ENCODE measurements at places on chromosomes 4 and X. TPM values are rescaled to one million over a fixed set of nuclear protein-coding genes. Genes with fewer than 3 reads are reported as not detected.

DNA sequence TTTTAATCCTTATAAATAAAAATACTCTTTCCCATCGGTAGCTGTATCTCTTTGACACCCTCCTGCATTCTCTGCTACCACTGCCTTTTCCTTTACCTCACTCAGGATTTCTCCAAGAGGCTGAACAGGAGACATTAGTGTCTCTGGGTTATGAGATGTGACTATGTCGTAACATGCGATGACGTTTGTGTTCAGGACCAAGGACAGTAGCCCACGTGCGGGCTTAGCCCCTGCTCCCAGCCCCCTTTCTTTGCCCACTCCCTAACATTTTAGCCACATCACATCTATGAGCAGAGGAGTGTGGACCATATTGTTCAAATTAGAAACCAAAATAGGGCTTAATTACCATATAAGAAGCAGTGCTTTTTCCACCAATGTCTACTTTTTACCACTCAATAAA, 369.3 kb downstream of the FBXW7 start:
- H3K4me3 ChIP-seq, result no peak overlapping the region
- H3K36me3 ChIP-seq, result no peaks in the 10 kb centered on the region
- peaks cover 9% of the 10 kb centered on the region for H3K27me3 ChIP-seq
- H3K27ac ChIP-seq, result no peak overlapping the region

- no peaks in the 10 kb centered on the region for H3K36me3 ChIP-seq
- H3K27ac ChIP-seq, result no peak overlapping the region
- H3K27me3 ChIP-seq, result no peaks in the 10 kb centered on the region
Measured at GRCh38 chr4:185346975-185347601, 48.6 kb downstream of the LRP2BP start.

DNA sequence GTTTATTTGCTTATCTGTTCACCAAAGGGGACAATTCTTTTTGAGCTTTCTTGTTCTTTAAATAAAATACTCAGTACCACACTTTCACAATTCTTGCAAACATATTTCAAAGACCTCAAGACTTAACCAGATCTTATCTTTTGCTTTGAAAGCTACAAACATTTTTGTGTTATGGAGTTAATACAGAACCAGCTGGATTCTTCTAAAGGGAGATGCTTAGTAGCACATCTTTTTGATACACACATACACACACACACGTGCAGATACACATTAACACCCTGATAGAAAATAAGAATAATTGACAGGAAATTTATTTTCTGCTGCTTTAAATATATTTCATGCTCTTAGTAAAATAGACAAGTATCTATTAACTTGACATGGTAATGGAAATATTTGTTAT, 379.1 kb downstream of the SH2D1A start:
- H3K4me3 ChIP-seq, result no peak overlapping the region
- no peak overlapping the region for H3K27ac ChIP-seq
- H3K36me3 ChIP-seq, result no peaks in the 10 kb centered on the region
- H3K27me3 ChIP-seq, result no peaks in the 10 kb centered on the region
- DNase-seq, result no peak
- no peaks in the 10 kb centered on the region for H3K4me1 ChIP-seq

- no peak for DNase-seq
- no peaks in the 10 kb centered on the region for H3K4me1 ChIP-seq
- no peaks in the 10 kb centered on the region for H3K27me3 ChIP-seq
Measured at GRCh38 chrX:81336455-81337152, 134.7 kb downstream of the SH3BGRL start.

The KCNE5 gene
- 0.03 TPM for polyA plus RNA-seq

GRCh38 chrX:132071254-132071653, 48.2 kb downstream of the STK26 start:
- no peaks in the 10 kb centered on the region for H3K36me3 ChIP-seq
- H3K27ac ChIP-seq, result no peak overlapping the region
- peak; percentile 1 for DNase-seq
- H3K27me3 ChIP-seq, result no peaks in the 10 kb centered on the region
- no peaks in the 10 kb centered on the region for H3K4me1 ChIP-seq

- H3K27me3 ChIP-seq, result no peaks in the 10 kb centered on the region
- H3K36me3 ChIP-seq, result peaks cover 5% of the 10 kb centered on the region
- H3K4me3 ChIP-seq, result no peak overlapping the region
- no peaks in the 10 kb centered on the region for H3K4me1 ChIP-seq
- H3K27ac ChIP-seq, result no peak overlapping the region
Measured at GRCh38 chr4:74255096-74255495, 53.2 kb upstream of the EPGN start.

DNA sequence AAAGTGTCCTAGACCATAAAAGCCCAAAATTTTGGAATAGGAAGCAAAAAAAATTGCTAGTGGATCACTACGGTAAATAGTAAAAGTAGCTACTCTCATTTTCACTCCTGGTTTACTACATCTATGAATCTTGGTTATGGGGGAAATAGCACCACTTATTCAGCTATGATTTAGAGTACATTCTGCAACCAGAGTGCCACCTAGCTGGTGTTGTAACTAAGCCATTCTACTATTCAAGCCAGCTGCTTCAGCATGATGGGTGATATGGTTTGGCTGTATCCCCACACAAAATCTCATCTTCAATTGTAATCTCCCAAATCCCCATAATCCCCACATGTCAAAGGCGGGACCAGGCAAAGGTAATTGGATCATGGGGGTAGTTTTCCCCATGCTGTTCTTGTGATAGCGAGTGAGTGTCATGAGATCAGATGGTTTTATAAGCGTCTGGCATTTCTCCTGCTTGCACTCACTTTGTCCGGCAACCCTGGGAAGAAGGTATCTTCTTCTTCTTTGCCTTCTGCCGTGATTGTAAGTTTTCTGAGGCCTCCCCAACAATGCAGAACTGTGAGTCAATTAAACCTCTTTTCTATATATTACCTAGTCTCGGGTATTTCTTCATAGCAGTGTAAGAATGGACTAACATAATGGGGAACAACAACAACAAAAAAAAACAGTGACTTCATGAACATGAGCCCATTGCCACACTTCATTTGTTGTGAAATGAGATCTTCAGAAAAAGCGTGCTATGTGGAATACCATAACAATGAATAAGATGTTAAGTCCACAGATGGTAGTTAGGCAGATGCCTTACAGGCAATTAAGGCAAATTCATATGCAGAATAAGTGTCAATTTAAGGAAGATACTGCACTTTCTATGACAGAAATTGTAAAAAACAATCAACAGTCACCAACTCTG, 280.1 kb downstream of the PABPC4L start:
- H3K4me3 ChIP-seq, result no peak overlapping the region
- peak; percentile 16 for DNase-seq
- no peaks in the 10 kb centered on the region for H3K27me3 ChIP-seq

DNA sequence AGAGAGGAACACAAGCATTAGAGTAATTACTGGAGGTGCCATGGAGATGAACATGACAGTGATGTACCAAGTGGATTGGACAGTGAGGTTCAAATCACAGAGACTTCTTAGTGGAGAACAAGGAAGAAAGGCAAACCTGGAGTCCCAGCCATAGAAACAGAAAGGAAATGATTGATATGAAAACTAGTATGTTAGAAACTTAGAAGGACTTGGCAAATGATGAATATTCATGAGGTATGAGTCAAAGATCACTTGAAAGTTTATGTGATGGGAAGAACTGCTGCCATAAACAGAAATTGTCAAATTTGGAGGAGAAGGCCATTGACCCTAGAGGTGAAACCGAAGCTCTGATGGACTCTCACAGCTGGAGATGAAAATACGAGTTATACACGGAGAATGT, 88.2 kb downstream of the PHOX2B start:
- no peak overlapping the region for H3K4me3 ChIP-seq
- no peak overlapping the region for H3K27ac ChIP-seq
- H3K36me3 ChIP-seq, result no peaks in the 10 kb centered on the region

The SASH3 gene
- 3.8 TPM for polyA plus RNA-seq

- H3K4me1 ChIP-seq, result no peaks in the 10 kb centered on the region
- no peak overlapping the region for H3K4me3 ChIP-seq
- no peaks in the 10 kb centered on the region for H3K27me3 ChIP-seq
- no peak for DNase-seq
- H3K27ac ChIP-seq, result no peak overlapping the region
Measured at GRCh38 chrX:110359273-110359672, 625 bp downstream of the RTL9 start.

GRCh38 chr4:112003231-112003907, 141.9 kb upstream of the FAM241A start:
- peak; percentile 39 for DNase-seq
- no peaks in the 10 kb centered on the region for H3K4me1 ChIP-seq
- no peak overlapping the region for H3K4me3 ChIP-seq
- H3K36me3 ChIP-seq, result no peaks in the 10 kb centered on the region
- H3K27me3 ChIP-seq, result no peaks in the 10 kb centered on the region

The MAGEA1 gene
- polyA plus RNA-seq, result not detected

DNA sequence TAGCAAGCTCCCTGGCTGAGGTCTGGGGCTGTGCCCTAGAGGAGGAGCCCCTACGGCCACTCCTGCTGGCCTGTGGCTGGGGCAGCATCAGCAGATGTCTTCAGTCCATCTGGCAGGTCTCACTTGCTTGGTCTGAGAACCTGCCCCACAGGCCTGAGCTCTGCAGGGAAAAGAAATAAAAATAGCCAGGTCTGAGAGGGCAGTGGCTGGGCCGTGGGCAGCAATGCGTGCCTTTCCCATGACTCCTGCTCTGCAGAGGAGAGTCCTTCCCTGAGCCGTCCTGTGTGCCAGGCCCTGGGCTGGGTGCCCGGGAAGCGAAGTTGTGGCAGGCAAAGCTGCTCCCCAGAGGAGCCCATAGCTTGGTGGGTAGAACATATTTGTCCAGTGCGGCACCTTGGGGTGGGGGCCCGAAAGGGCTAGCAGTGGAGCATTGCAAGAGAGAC, 11.3 kb upstream of the KIAA0232 start:
- DNase-seq, result no peak
- no peaks in the 10 kb centered on the region for H3K36me3 ChIP-seq
- H3K27ac ChIP-seq, result no peak overlapping the region
- peaks cover 14% of the 10 kb centered on the region for H3K4me1 ChIP-seq

DNA sequence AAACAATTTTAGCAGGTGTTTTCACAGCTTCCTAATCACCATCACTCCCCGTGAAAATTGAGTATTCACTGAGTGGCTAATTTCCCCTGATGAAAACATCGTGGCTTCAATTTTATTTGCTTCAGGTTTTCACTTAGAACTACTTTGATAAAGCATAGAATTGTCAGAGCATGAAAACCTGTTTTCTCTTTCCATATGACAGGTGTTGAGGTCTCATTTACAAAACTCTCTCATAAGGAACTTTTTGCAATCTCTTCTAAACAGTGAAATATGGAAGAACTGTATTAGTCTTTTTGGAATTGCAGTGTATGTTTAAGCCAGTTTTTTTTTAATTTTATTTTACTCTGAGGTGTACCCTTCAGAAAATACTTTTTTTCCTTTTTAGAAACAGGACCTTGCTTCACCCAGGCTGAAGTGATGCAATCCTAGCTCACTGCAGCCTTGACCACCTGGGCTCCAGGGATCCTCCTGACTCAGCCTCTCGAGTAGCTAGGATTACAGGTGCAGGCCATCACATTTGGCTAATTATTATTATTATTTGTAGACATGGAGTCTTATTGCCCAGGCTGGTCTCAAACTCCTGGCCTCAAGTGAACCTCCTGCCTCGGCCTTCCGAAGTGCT, 111.2 kb upstream of the RAPGEF2 start:
- H3K4me3 ChIP-seq, result no peak overlapping the region
- no peak for DNase-seq
- no peak overlapping the region for H3K27ac ChIP-seq
- no peaks in the 10 kb centered on the region for H3K4me1 ChIP-seq
- H3K36me3 ChIP-seq, result no peaks in the 10 kb centered on the region
- H3K27me3 ChIP-seq, result no peaks in the 10 kb centered on the region

DNA sequence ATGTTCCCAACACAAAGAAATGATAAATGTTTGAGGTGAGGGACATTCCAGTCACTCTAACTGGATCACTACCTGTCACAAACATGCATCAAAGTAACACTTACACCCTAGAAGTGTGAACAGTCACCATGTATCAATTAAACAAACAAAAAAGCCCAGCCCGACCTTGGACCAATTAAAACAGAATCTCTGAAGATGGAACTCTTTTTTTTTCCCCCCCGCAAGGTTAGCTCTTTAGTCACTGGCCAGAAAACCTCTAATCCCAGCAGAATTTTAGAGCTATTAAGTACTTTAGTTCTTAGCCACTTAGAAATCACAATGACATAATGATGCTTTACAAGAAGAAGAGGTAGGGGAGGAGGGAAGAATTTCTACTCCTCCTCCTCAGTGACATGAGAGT, 154.5 kb downstream of the PALLD start:
- no peak for DNase-seq
- H3K36me3 ChIP-seq, result no peaks in the 10 kb centered on the region
- no peaks in the 10 kb centered on the region for H3K4me1 ChIP-seq
- no peaks in the 10 kb centered on the region for H3K27me3 ChIP-seq
- no peak overlapping the region for H3K27ac ChIP-seq
- H3K4me3 ChIP-seq, result no peak overlapping the region

GRCh38 chr4:83609365-83609764, 73.5 kb downstream of the GPAT3 start:
- no peaks in the 10 kb centered on the region for H3K27me3 ChIP-seq
- peaks cover 5% of the 10 kb centered on the region for H3K4me1 ChIP-seq
- H3K4me3 ChIP-seq, result no peak overlapping the region
- H3K36me3 ChIP-seq, result no peaks in the 10 kb centered on the region

GRCh38 chrX:48508400-48509244, at the start of gene PORCN:
Gene PORCN, plus strand, starts transcription at chrX:48508992. Its CDS starts 829 bp downstream, at chrX:48509821.
- peak; percentile 75 for DNase-seq
- no peaks in the 10 kb centered on the region for H3K4me1 ChIP-seq
- no peaks in the 10 kb centered on the region for H3K36me3 ChIP-seq
- H3K27ac ChIP-seq, result peak within 1 kb of the TSS; percentile 83
- H3K4me3 ChIP-seq, result peak within 1 kb of the TSS; percentile 53

The ZBTB49 gene
- polyA plus RNA-seq, result 2.4 TPM

- no peak for DNase-seq
- no peaks in the 10 kb centered on the region for H3K36me3 ChIP-seq
- no peaks in the 10 kb centered on the region for H3K27me3 ChIP-seq
- H3K27ac ChIP-seq, result no peak overlapping the region
- no peak overlapping the region for H3K4me3 ChIP-seq
- no peaks in the 10 kb centered on the region for H3K4me1 ChIP-seq
Measured at GRCh38 chr4:132108784-132109183, 1040.3 kb upstream of the PCDH10 start.

The GPR78 gene
- polyA plus RNA-seq, result 0.06 TPM

- no peaks in the 10 kb centered on the region for H3K27me3 ChIP-seq
- no peak overlapping the region for H3K4me3 ChIP-seq
- H3K4me1 ChIP-seq, result no peaks in the 10 kb centered on the region
- H3K27ac ChIP-seq, result no peak overlapping the region
Measured at GRCh38 chrX:17967888-17968287, 106.8 kb upstream of the RAI2 start.

GRCh38 chr4:14096396-14096965, 469.0 kb upstream of the BOD1L1 start:
- no peaks in the 10 kb centered on the region for H3K27me3 ChIP-seq
- no peak overlapping the region for H3K27ac ChIP-seq
- no peaks in the 10 kb centered on the region for H3K4me1 ChIP-seq
- H3K36me3 ChIP-seq, result no peaks in the 10 kb centered on the region
- H3K4me3 ChIP-seq, result no peak overlapping the region

- no peaks in the 10 kb centered on the region for H3K4me1 ChIP-seq
- no peak overlapping the region for H3K4me3 ChIP-seq
- no peak overlapping the region for H3K27ac ChIP-seq
- H3K36me3 ChIP-seq, result no peaks in the 10 kb centered on the region
Measured at GRCh38 chrX:115174548-115174947, 14.7 kb upstream of the RBMXL3 start.

All from small intestine (tissue), 16 donors.